GM23338 (cell line): ENCODE measurements at places on chromosomes 3 and 15. TPM values are rescaled to one million over a fixed set of nuclear protein-coding genes. Genes with fewer than 3 reads are reported as not detected.

ISLR2 gene
- polyA plus RNA-seq: 0.13 and 0.59 TPM in 2 replicates

SOX14 gene
- polyA plus RNA-seq: 0.39 TPM in 1 of 2 replicates, not detected in the other

TADA3 gene
- 29.1 and 31.5 TPM in 2 replicates for polyA plus RNA-seq

DGKG gene
- 0.17 and 0.31 TPM in 2 replicates for polyA plus RNA-seq

SCAP gene
- polyA plus RNA-seq: 30.7 and 35.5 TPM in 2 replicates

HCN4 gene
- polyA plus RNA-seq: 2.4 TPM in 2 replicates

SPINK8 gene
- polyA plus RNA-seq: not detected in 2 replicates

SLC22A14 gene
- polyA plus RNA-seq: not detected in 2 replicates

ACAD11 gene
- polyA plus RNA-seq: 8.8 and 11.4 TPM in 2 replicates

GNAT1 gene
- polyA plus RNA-seq: not detected in 2 replicates

PRSS50 gene
- polyA plus RNA-seq: 0.50 and 0.60 TPM in 2 replicates

PPIB gene
- 870 and 887 TPM in 2 replicates for polyA plus RNA-seq

TMIE gene
- polyA plus RNA-seq: 0.70 and 0.84 TPM in 2 replicates

HRG gene
- not detected in 2 replicates for polyA plus RNA-seq

NCEH1 gene
- 1.5 and 1.8 TPM in 2 replicates for polyA plus RNA-seq

STAC gene
- 4.7 and 5.6 TPM in 2 replicates for polyA plus RNA-seq

B3GALNT1 gene
- polyA plus RNA-seq: 3.1 and 3.3 TPM in 2 replicates

CDC25A gene
- 15.2 and 17.7 TPM in 2 replicates for polyA plus RNA-seq

ZIC1 gene
- polyA plus RNA-seq: 0.95 and 1.4 TPM in 2 replicates

PBRM1 gene
- polyA plus RNA-seq: 40.8 and 57.5 TPM in 2 replicates

CNTN4 gene
- 0.82 and 0.91 TPM in 2 replicates for polyA plus RNA-seq

ZBBX gene
- polyA plus RNA-seq: 1.1 TPM in 2 replicates

SUSD5 gene
- 1.1 and 1.4 TPM in 2 replicates for polyA plus RNA-seq

CCR5 gene
- not detected in 2 replicates for polyA plus RNA-seq

OPA1 gene
- polyA plus RNA-seq: 21.1 and 24.9 TPM in 2 replicates

ZNF660 gene
- 5.4 and 5.9 TPM in 2 replicates for polyA plus RNA-seq

LRRC34 gene
- 9.1 and 12.8 TPM in 2 replicates for polyA plus RNA-seq

HERC2 gene
- polyA plus RNA-seq: 71.3 and 74.7 TPM in 2 replicates

DUSP7 gene
- 5.6 and 5.9 TPM in 2 replicates for polyA plus RNA-seq

GPR156 gene
- polyA plus RNA-seq: 0.50 and 0.73 TPM in 2 replicates

NSUN3 gene
- 5.4 and 6.3 TPM in 2 replicates for polyA plus RNA-seq

ATP8B4 gene
- 0.07 TPM in 1 of 2 replicates, not detected in the other for polyA plus RNA-seq

RLBP1 gene
- not detected in 2 replicates for polyA plus RNA-seq

RNF7 gene
- 254 and 256 TPM in 2 replicates for polyA plus RNA-seq

SLC12A8 gene
- 4.6 and 6.9 TPM in 2 replicates for polyA plus RNA-seq

PPM1L gene
- 2.9 and 3.9 TPM in 2 replicates for polyA plus RNA-seq

AADACL2 gene
- polyA plus RNA-seq: not detected in 2 replicates

FAM227B gene
- 10.0 and 10.2 TPM in 2 replicates for polyA plus RNA-seq

HYKK gene
- 2.9 and 4.0 TPM in 2 replicates for polyA plus RNA-seq
